SW480 (cell line): ENCODE measurements at places on chromosomes 4 and X.
A peak's percentile ranks its signal among the peaks of the same experiment; 100 is the strongest.

GRCh38 chrX:10223276-10223675 lies 66.5 kb downstream of the CLCN4 start:
- DNase-seq, result no peak

DNA sequence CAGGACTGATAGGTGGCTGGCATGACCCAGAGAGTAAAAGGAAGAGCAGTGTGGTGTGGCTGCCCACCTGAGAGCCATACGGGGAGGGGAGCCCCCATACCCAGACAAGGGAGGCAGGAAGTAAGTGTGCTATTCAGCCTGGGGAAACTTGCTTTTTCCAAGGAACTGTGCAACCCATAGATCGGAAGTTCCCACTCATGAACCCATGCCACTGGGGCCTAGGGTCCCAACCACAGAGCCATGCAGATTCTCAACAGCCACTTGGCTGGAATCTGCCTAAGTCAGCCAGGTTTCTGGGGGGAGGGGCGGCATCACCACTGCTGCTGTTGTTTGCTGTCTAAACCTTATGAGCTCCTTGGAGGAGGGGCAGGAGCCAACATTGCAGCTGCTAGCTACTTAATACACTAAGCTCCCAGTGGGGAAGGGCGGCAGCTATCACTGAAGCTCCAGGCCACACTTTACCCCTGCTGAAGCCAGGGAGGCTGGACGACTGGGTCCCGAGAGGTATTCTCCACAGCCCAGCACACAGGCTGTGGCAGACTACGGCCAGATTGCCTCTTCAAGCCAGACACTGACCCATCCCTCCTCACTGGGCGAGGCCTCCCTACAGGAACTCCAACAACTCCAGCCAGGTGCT lies 410.4 kb downstream of the INPP4B start:
- DNase-seq, result no peak

DNA sequence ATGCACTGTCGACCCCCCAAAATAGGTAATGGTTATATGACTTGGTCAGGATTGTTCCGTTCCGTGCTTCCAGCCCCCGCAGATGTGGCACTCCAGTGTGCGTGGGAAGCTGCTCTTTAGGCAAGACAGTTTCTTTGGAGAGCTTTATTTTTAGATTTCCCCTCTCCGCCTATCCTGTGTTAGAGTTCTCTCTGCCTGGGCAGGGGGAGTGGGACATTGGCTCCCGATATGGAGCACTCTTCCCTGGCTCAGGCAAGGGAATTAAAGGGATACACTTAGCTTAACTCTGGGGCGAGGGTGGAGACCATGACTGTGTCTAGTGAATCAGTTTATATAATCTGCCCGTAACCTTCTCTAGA lies 36.0 kb downstream of the DLG3 start:
- DNase-seq, result no peak

DNA sequence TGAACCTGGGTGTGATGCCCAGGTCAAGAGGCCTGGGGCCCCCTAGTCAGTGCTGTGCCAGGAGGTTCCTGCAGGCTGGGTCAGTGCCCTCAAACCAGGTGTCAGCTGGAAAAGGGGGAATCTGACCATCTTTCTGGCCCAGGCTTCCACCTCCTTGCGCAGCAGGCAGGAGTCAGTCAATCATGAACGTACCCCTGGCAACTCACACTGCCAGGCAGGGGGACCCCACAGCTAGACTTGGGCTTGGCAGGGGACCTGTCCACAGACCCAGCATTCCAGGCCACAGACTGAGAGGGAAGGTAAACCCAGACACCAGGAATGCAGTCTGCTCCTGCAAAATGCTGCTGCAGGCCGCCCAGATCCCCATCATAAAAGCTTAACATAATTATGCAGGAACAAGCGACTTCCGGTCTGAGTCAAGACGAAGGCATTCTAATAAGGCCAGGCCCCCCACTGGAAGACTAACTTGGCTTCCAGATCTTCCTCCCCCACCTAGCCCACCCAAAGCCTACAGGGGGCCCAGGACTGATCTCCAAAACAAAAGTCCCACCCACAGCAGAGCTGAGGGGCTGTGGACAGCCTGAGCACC lies 156.3 kb downstream of the BCOR start:
- peak; percentile 40 for DNase-seq

DNA sequence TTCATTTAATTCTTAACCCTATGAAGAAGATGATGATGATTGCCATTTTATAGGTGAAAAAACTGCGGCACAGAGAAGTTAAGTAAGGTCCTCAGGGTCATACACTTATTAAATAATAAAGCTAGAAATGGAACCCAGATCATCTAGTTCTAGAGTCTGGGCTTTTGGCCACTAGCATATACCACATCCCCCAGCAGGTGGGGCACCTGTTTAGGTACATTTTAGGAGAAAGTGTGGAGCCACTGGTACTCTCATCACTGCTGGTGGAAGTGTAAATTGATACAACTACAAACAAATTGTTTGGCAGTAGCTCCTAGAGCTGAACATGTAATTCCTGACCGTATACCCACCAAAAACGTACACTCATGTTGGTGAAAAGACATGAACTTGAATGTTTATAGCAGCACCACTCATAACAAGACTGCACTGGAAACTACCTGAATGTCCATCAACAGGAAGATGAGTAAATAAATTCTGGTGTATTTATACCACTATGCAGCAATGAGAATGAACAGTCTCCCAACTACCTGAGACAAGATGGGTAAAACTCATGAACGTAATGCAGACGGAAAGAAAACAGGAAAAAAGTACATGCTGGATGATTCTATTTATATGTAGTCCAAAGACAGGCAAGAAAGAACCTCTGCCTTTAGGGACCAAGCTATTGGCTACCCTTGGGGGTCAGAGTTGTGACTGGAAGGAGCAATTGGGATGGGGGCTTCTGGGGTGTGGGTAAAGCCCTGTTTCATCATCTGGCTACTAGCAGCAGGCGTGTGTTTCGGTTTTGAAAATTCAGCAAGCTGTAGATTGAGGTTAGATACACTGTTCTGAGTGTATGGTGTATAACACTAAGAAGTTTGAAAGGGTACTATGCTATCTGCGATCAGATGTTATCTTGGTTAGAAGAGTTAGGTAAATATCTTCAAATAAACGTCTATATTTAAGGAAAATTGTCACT lies 72.3 kb upstream of the ADGRG2 start:
- DNase-seq, result no peak

DNA sequence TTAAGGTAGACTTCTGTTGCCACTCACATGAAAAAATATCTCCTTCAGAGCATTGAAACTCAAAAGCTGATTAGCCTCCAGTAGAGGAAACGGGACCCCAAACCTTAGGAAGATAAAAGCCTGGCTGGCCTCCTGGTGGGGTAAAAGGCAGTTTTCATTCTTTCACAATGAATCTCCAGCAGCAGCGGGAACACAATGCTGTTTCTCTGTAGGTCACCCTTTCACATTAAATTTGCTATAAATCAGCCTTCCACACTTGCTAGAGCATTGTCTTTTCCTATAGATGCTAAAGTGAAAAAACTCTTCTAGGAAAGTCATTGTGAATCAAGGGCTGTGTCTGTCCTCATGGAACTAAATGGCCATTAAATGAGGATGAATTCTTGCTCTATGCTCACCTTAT lies 207.3 kb upstream of the MAGEB2 start:
- DNase-seq, result no peak

DNA sequence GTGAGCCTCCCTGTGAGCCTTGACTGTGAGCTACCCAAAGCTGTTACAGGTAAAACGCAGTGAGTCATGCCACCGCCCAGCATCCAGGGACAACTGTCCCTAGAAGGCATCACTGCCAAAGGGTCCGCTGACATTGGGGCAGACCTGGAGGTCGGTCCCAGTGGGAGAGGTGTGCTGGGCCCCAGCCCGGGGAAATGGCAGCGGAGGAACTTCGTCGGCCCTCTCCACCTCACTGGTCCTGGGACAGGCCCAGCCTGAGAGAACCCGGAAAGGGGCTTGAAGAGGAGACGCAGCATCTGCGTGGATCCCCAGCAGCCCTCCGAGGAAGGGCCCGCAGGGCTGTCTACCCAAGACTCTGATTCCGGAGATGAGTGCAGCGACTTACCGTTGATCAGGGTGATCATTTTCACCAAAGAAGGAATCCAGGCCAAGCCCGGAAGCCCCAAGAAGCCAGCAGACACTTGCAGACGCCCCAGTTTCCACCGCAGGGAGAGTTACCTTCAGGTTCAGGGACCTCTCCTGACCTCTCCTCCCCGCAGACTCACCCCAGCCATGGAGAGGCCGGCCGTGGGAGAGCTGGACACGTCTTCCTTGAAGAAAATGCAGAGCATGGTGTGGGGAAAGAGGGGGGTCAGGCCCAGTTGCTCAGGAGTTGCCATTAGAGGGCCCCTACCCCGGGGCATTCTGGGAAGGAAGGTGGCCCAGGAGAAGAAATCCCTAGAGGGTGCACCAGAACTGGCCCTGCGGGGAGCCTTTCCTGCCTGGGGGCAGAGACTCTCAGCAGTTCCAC lies 51.2 kb downstream of the CXorf49B start:
- no peak for DNase-seq

DNA sequence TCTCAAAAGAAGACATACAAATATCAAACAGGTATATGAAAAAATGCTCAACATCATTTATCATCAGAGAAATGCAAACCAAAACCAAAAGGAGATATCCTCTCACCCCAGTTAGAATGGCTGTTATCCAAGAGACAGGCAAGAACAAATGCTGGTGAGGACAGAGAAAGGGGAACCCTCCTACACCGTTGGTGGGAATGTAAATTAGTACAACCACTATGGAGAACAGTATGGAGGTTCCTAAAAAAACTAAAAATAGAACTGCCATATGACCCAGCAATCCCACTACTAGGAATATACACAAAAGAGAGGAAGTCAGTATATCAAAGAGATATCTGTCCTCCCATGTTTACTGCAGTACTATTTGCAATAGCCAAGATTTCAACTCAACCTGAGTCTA lies 83.5 kb downstream of the CDS1 start:
- no peak for DNase-seq

DNA sequence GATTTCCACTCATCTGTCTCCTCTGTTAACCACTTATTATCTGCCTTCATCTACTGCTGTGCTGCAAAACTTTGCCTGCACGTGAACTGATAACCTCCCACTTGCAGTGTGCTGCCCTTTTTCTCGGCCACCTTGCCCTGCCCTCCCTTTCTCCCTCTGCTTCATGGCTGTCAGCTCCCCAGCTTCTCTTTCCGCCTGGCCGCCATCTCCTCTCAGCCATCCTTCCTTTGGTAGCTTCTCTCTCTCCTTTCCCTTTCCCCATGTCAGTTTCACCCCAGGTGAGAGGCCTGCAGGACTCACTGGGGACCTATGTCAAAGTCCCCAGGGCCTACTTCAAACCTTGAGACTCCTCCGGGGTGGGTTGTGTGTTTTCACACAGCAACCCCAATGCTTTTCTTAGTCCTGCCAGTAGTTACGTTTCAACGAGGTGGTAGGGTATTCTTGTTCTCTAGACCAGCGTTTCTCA lies 6.6 kb downstream of the MSL3 start:
- no peak for DNase-seq

DNA sequence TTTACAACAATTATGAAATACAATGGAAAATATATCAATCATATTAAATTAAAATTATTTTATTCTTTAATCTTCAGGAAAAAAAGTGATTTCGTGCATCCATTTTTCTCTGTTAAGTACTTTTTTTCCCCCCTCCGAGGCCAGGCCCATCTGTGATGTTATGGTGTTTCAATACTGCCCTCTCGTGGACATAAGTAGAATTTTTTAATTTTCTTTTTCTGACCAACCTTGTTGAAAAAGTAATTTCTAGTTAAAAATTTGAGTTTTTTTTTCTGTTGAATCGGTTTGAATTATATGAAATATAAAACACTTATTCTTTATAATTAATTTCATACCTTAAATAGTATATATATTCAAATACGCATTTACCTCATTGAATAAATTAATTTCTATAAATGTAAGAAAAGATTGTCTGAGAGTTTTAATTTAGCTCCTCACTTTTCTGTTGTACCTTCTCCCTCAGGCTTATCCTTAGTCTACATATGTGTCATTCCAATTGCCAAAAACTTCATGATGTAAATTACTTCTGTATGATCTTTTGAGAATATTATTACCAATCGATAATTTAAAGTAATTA lies 175.8 kb upstream of the TECRL start:
- DNase-seq, result peak; percentile 16

DNA sequence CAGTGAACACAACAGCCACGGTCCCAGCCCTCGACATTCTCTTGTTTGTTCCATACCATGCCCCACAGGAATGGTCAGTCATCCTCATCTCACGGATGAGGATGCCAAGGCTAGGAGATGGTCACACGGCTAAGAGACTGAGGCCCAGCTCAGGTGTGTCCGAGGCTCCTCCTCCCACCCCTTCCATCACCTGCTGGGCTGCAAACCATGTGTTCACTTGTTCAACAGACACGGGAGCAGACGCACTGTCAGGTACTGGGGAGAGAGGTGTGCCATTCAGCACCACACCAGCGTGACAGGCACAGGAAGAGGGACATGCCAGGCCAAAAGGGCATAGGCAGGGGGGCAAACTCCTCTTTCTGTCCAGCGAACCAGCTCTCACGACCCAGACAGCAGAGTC lies 45.9 kb downstream of the ABLIM2 start:
- DNase-seq, result no peak

GRCh38 chr4:48910511-48910910 lies 3.9 kb upstream of the OCIAD2 start:
- peak; percentile 33 for DNase-seq

DNA sequence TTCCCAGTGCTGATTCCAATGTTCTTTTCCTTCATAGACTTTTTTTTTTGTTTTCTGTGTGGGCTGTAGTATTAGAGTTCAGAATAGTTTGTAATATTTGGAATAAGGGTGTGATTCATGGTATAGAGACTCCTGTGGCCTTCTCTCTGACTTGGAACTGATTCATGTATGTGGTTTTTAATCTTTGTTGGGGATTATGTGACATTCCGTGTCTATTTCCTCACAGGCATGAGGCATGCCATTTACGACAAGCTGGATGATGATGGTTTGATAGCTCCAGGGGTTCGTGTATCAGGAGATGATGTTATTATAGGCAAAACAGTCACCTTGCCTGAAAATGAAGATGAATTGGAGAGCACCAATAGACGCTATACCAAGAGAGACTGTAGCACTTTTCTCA lies 44.4 kb downstream of the POLR2B start:
- DNase-seq, result no peak

GRCh38 chrX:107716118-107716684 lies 59.4 kb downstream of the TSC22D3 start:
- peak; percentile 17 for DNase-seq

DNA sequence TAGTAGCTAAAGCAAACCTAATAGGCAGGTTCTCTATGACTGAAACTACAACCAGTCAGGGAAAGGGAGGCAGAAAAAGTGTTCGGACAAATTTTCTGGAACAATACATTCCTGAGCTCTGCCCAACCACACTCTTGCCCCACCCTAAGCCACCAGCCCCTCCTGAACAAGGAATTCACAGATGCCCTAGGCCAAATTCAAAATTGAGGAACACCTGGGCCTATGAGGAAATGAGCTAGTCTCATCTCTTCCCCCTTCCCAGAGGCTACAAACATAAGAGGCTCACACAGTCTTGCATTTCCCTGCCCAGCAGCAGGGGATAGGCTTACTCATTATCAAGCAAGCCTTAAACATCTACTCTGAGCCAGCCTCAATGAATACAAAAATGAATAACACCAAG lies 284.7 kb downstream of the ZNF674 start:
- DNase-seq, result peak; percentile 47

GRCh38 chr4:70488748-70489147 lies 16.8 kb downstream of the MUC7 start:
- DNase-seq, result no peak
